Placental epithelial cell (primary cell): ENCODE measurements at places on chromosomes 7 and 10. TPM values are rescaled to one million over a fixed set of nuclear protein-coding genes. Genes with fewer than 3 reads are reported as not detected.

The SH2D4B gene
- total RNA-seq, result under 0.01 and 0.22 TPM in 2 replicates

The PRSS2 gene
- not detected in 2 replicates for total RNA-seq

The AP4M1 gene
- 16.2 and 19.2 TPM in 2 replicates for total RNA-seq

The MICALL2 gene
- 29.0 and 35.7 TPM in 2 replicates for total RNA-seq

The METTL27 gene
- total RNA-seq, result 1.6 and 8.2 TPM in 2 replicates

The OR2A5 gene
- total RNA-seq, result not detected in 2 replicates
